Right renal cortex interstitium (tissue), 3 donors: ENCODE measurements at places on chromosomes 4 and X. TPM values are rescaled to one million over a fixed set of nuclear protein-coding genes. Genes with fewer than 3 reads are reported as not detected.

DNA sequence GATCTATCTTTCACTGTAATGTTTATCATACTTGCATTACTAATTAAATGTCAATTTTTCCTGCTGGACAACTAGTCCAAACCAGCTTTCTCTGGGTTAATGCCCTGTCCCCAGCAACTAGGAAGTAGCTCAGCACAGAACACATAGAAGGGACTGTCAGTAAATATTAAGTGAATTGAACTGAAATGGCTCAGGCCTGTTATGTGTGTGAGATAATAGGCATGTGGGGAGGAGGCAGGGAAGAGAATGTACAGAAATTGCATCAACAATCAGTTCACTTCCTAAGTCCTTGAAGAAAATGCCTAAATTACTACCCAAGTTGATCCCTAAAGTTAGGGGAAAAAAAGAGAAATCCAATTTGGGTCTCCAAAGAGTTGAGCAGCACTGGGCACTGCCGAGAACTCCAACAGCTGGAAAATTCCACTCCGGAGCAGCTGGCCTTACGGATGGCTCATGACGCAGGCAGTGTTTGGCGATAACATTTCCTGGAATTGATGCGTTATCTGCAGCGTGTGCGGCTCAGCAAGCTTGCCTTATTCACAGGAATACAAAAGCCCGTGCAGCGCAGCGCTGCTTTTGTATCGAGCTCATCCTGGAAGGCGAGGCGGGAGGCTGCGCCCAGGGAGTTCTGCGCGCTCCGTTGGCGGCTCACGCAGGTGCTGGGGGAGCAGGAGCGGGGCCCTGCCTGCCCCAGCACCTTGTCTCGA lies 297.3 kb upstream of the LCORL start:
- peak; percentile 23 for DNase-seq

- DNase-seq: no peak
Measured at GRCh38 chrX:146604196-146604595, 205.4 kb upstream of the CXorf51B start.

- DNase-seq: no peak
Measured at GRCh38 chr4:23558101-23558500, 331.7 kb downstream of the PPARGC1A start.

DNA sequence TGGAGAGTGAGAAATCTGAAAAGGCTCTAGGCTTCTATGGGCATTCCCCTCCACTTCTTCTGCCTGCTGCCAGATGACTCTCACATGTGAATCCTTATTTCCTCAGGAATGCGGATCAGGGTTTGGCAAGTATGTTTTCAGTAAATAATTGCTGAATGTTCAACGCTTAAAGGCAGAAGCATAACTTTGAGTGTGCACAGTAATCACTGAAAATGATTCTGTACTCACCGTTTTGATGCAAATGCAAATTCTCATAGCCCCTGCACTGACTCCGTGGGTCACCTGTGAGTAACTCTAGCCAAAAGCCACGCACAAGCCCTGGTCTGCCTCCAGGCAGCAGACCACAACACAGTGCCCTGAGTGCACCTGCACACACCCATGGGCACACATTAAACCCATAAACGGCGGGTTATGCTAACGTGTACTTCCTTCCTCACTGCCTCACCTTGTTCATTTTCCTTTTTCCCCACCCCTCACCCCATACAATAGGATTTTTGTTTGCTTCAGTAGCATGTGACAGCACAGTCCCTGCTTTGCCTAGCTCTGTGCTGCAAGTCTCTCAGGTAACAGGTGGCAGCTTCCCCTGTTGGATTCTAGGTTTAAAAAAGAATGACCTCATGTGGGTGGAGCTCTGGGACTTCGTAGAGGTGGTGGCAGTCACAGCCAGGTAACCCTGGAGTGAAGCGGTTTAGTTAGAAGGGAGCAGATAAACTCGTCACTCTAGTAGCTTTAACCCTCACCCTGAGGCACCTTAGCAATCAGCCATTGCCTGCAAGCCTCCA lies at the start of gene ARHGEF38:
TSS of gene ARHGEF38 (plus strand) at position 656 of the 782 bp plus-strand sequence. CDS start 146 bp downstream, outside the sequence.
- DNase-seq: no peak

- DNase-seq: no peak
Measured at GRCh38 chr4:140095694-140096482, 58.1 kb downstream of the MAML3 start.

DNA sequence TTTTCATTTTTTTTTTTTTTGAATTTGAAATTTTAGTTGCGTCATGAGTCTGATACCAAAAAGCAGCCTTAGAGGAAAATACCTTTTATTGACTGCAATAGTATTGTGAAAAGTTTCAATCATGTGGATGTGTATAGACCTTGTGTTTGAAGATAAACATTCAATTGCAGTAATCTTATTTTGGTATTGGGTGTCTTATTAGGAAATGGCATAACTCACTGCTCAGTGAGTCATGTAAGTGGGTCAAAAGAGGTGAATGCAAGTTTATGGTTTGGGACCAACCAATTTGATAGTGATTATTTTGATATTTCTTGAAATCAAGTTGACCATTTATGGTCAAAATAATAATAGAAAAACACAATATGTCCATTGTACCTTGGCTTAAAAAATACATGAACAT lies 627.8 kb upstream of the SLIT2 start:
- no peak for DNase-seq

GRCh38 chr4:11900359-11900758 lies 471.7 kb upstream of the HS3ST1 start:
- no peak for DNase-seq

DNA sequence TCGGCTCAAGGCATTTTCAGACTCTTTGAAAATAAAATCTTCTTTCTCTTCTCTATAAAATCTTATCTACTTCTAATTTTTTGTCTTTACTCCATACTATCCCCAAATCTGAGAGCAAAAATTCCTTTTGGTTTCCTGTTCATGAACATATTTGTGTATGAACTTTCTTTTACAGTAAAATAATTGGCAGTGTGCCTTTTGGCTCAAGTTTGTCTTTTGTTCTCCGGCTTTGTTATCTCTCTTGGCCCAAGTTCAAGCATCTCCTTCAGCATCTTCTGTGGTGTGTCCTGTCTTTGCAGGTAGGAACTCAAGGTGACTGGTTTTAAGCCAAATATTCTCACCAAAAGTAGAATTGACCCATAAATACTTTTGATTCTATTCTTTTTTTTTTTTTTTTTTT lies 276.6 kb upstream of the FAT1 start:
- DNase-seq: no peak

GRCh38 chr4:40969501-40969900 lies 219.7 kb downstream of the NSUN7 start:
- DNase-seq: no peak

DNA sequence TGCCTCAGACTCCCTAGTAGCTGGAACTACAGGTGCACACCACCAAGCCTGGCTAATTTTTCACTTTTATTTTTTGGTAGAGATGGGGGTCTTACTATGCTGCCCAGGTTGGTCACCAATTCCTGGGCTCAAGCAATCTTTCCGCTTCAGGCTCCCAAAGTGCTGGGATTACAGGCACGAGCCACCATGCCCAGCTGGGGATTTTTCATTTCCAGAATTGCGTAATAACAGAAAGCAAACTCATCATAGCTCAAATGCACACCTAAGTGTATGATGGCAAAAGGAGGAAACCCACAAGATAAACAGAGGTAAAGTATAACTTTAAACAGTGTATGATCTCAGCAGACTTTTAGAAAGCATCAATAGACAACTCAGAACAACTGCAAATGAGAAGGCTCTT lies 56.2 kb downstream of the TEX11 start:
- no peak for DNase-seq

- DNase-seq: no peak
Measured at GRCh38 chr4:151329217-151330007, 4.0 kb upstream of the SH3D19 start.

GRCh38 chrX:147174591-147174990 lies 360.0 kb upstream of the CXorf51A start:
- DNase-seq: no peak

- DNase-seq: no peak
Measured at GRCh38 chrX:49844611-49845010, 15.5 kb downstream of the PAGE4 start.

- DNase-seq: no peak
Measured at GRCh38 chrX:137566746-137567679, 1.1 kb downstream of the ZIC3 start.

GRCh38 chr4:26345565-26345938 lies 24.7 kb downstream of the RBPJ start:
- no peak for DNase-seq

GRCh38 chr4:4641254-4641653 lies 99.4 kb upstream of the STX18 start:
- no peak for DNase-seq

GRCh38 chrX:54964766-54965497 lies 29.1 kb downstream of the PFKFB1 start:
- no peak for DNase-seq

- DNase-seq: no peak
Measured at GRCh38 chrX:139559383-139560042, 29.0 kb downstream of the F9 start.

- no peak for DNase-seq
Measured at GRCh38 chr4:77185686-77186085, 28.7 kb downstream of the CCNG2 start.

DNA sequence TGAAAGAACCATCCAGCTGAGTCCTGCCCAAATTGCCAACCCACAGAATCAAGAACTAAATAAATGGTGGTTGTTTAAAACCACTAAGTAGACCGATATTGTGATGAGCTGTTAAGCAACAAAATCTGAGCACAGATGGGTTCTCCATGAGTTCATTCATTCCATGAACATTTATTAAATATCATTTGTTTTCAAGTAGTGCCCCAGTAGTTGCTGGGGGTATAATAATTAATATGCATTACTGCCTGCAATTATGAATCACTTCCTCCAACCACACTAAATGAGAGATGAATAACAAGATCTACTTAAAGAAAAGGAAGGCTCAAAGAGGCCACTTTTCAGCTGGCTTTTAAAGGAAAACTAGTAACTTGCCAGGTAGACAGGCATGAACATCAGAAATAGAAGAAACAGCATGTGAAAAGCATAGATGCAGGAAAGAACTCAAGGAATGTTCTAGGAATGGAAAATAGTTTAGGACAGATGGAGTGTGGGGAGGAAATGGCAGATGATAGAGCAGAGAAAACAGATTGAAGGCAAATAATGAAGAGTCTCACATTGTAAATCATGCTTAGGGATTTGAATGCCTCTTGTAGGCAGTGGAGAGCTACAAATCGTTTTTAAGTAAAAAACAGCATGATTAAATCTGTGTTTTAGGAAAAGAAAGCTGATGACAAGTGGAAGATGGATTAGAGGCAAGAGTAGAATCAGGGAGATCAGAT lies 641.7 kb upstream of the DIPK2B start:
- no peak for DNase-seq

GRCh38 chrX:54415534-54416350 lies 24.5 kb upstream of the TSR2 start:
- no peak for DNase-seq

DNA sequence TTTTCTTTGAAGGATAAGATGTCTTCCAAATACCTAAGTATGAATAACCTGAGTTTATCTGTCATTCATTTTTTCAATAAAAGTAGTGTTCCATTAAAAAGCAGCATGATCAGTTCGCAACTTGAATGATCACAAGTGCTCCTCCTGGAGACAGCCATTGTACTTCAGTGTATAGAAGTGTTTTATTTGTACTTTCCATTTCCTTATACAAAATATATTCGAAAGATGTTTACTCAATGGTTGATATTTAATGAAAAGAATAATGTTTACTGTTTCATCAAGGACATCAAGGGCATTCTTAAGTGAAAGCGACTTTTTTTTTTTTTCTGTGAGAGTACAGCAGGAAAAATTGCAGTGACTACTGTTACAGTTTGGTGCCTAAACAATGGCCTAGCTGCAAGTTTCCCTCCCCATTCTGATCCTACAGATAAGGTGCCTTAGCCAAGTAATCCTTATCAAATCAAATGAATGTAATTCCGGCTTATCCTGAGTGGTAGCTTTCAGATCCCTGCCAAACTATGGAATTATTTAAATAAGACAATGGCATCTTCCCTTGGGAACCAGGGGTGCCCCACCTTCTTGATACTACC lies 69.0 kb upstream of the IL15 start:
- DNase-seq: no peak

GRCh38 chr4:48065587-48066052 lies 49.0 kb downstream of the NIPAL1 start:
- no peak for DNase-seq

- no peak for DNase-seq
Measured at GRCh38 chrX:136762820-136763452, 17.8 kb downstream of the ARHGEF6 start.

DNA sequence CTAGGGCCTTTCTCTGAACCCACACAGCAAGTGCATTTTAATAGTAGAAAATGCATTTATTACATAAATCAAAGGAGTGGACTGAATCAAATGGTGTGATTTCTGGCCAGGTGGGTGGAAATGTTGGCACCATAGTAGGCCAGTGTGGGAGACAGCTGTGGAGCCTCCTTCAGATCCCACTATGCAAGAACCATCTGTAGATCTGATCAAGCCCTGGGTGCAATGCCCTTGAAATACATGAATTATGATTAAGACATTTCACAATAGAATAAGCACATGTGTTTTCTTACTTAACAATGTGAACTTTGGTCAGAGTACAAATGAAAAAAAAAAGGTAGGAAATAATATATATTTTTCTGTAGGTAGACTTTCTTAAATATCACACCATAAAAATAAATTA lies 204.3 kb downstream of the PCDH7 start:
- no peak for DNase-seq

GRCh38 chr4:39888541-39888940 lies 89.2 kb downstream of the PDS5A start:
- DNase-seq: no peak

DNA sequence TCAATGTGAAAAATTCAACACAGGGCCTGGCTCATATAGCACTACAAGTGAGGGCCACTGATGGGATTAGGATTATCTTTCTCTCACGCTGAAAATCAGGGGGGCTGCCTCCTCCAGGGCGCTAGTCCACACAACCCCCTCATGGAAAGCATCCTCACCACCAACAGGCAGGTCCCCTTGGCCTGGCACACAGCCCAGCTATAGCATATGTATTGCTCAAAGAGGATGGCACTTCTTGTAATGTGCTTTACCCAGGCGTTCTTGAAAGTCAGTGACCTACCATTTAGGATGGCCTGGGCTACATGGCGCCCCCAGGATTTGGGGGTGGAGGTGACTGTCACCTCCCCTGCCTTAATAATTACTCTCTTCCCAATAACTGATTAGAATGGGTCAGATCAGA lies 71.0 kb upstream of the LSM6 start:
- DNase-seq: no peak

- no peak for DNase-seq
Measured at GRCh38 chr4:112327965-112328733, 31.0 kb downstream of the ALPK1 start.

POU4F2 gene
- polyA plus RNA-seq: not detected

DOCK11 gene
- polyA plus RNA-seq: 20.9 TPM

RPS6KA6 gene
- 18.6 TPM for polyA plus RNA-seq

ADRA2C gene
- 12.6 TPM for polyA plus RNA-seq

SOX3 gene
- polyA plus RNA-seq: not detected

PCSK1N gene
- polyA plus RNA-seq: 5.1 TPM

MAGEC3 gene
- 0.28 TPM for polyA plus RNA-seq

PDE6B gene
- polyA plus RNA-seq: 38.2 TPM

CLNK gene
- polyA plus RNA-seq: 1.1 TPM

FRG2 gene
- not detected for polyA plus RNA-seq

CPE gene
- 151 TPM for polyA plus RNA-seq

JADE3 gene
- polyA plus RNA-seq: 26.9 TPM

IL2 gene
- polyA plus RNA-seq: not detected

NPY5R gene
- polyA plus RNA-seq: 5.2 TPM

SHOX gene
- not detected for polyA plus RNA-seq

SLC10A4 gene
- 0.22 TPM for polyA plus RNA-seq

SLBP gene
- polyA plus RNA-seq: 97.9 TPM

INTU gene
- 26.8 TPM for polyA plus RNA-seq

MAPK10 gene
- polyA plus RNA-seq: 53.5 TPM
